ENCODE measurements at places on chromosomes 1 and 21.

DNA sequence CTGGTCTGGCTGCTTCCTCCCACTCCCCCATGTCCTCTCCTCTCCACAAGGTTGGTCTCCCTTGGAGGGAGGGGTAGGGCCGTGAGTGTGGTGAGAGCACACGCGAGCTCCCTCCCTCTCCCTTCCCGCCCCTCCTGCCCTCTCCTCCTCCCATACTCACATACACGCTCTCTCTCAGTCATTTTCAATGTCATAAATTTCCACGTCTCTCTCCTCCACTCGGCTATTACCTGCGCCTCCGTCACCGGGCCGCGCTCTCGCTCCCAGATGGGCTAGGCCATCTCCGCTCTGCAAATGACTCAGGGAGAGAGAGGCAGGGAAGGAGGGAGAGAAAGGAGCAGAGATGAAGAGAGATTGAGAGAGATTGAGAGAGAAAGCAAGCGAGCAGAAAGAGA, 36.7 kb upstream of the DMBX1 start:
- DNase-seq = no peak

- DNase-seq = no peak
These were observed 953.1 kb upstream of the ADGRL4 start for GRCh38 chr1:79959635-79960034.

DNA sequence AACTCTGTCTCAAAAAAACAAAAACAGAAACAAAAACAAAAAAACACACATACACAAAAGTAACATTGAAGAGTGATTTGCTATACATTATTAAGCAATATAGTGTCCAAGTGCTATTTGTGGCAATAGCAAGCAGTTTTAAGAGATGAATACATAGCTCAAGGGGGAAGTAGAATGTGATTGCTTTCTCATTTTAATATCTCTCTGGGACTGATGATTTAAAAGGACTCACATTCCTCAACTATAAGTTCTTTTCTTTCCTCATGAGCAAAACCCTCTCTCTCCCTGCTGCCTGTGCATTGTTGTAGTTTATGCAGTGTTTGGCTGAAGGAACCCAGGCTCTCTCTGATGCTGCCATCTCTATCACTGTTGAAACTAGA, 47.0 kb upstream of the CSF1 start:
- no peak for DNase-seq

DNA sequence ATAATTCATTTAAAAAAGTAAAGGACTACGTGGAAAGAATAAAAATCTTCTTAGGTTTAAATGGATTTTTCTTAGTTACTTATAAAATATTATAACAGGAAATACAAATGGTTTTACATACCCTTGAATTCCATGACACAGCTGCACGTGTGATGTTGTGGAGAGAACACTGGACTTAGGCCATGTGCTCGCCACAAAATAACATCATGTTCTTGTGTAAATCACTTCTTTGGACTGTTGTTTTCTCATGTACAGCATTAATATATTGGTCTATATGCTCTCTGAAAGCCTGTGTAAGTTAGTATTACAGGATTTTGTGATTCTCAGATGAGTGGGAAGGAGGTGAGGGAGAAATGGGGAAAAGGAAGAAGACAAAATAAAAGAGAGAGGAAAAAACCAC, 228.2 kb downstream of the DNM3 start:
- no peak for DNase-seq

GRCh38 chr1:61056196-61056572, 26.2 kb upstream of the NFIA start:
- no peak for DNase-seq

GRCh38 chr21:45791562-45792418, 148.3 kb downstream of the PCBP3 start:
- no peak for DNase-seq

GRCh38 chr1:109621379-109622136, 1.9 kb downstream of the AMPD2 start:
- DNase-seq = no peak

- DNase-seq = no peak
These were observed 178.1 kb downstream of the NPHP4 start for GRCh38 chr1:5814046-5814619.

- DNase-seq = no peak
These were observed 264.4 kb downstream of the NTNG1 start for GRCh38 chr1:107405236-107405635.

- DNase-seq = no peak
These were observed 91.0 kb upstream of the TMEM51 start for GRCh38 chr1:15062479-15063099.

- DNase-seq = no peak
These were observed 13.5 kb downstream of the CITED4 start for GRCh38 chr1:40848530-40849189.

DNA sequence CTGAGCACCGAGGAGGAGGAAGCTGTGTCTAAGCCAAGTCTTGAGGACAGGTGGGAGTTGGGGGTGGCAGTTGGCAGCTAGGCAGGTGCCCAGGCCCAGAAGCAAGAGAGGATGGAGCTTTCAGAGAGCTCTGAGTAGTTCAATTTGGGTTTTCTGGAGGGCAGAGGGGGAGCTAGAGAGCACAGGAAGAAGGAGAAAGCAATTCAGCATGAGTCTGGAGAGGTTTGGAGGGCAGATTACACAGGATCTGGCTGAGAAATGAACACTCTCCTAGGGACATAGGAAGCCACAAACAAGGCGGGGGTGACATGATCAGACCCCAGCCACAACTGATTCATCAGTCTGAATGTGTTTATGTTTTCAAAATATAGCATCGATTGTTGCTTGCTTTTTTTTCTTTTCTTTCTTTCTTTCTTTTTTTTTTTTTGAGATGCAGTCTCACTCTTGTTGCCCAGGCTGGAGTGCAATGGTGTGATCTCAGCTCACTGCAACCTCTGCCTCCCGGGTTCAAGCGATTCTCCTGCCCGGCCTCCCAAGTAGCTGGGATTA, 23.8 kb downstream of the PTPRF start:
- DNase-seq = no peak

DNA sequence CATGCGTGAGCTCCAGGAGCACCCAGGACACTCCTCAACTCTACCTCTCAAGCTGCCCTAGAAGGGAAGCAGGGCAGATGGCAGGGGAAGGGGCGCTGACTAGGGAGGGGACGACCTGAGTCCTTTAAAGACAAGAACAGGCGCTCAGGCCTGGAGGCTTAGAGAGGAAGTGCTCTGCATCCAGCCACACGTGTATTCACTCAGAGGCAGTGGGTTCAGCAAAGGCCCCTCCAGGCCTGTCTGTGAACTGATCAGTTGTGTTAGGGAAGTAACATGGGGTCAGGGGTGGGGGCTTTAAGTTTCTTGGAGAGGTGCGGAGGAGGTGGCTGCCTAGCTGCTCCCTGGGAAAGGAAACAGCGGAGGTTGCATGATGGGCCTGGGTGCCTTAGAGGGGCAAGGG, 37.1 kb upstream of the ARF1 start:
- DNase-seq = no peak

All from activated effector memory CD4-positive, alpha-beta T cell treated with anti-CD3 and anti-CD28 coated beads, Interleukin-2, amount 50 U/mL, for 16 hours (primary cell).